Fibroblast of lung (primary cell): ENCODE measurements at places on chromosomes 16 and 17. TPM values are rescaled to one million over a fixed set of nuclear protein-coding genes. Genes with fewer than 3 reads are reported as not detected.

Gene SEZ6L2
- 1.8 and 2.6 TPM in 2 replicates for total RNA-seq

GRCh38 chr16:29910819-29911675 lies 10.8 kb downstream of the ASPHD1 start:
- DNase-seq = no peak

DNA sequence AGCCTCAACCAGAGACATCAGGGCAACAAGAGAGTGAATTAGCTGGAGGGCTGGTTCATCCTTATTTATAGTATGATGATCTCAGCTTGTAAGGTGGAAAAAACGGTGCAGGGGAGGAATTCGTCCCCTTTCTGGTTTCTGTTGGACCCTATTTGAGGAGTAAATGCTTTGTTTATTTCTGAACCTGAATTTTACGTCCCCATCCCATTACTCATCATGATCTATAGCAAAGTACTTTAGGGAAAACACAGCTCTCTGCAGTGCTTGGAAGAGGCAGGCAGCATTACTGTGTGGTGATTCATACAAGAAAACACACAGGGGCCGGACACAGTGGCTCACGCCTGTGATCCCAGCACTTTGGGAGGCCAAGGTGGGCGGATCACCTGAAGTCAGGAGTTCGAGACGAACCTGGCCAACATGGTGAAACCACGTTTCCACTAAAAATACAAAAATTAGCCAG lies 8.0 kb upstream of the VAT1L start:
- peak; percentile 99 for DNase-seq

GRCh38 chr16:84841787-84842300 lies 22.1 kb downstream of the CRISPLD2 start:
- no peak for DNase-seq

DNA sequence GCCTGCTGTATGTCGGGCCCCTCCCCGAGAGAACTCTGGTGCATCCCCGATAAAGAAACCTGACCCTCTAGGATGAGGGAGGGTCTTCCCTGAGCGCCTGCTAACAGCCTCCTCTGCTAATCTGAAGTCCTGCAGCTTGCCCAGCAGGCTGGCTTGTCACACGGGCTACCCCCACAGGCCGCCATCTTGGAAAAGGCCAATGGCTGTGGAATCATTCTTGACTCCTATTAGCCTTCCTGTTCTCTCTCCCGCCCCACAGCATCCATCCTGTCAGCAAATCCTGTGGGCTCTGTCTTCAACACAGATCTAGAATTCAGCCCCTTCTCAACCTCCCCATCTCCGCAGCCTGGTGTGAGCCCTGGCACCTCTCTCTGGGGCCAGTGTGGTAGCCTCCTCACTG lies 12.0 kb downstream of the IL4R start:
- DNase-seq = no peak

- DNase-seq = no peak
These were observed 24.0 kb downstream of the GGA3 start for GRCh38 chr17:75237100-75238014.

Gene RNF222
- total RNA-seq = not detected in 2 replicates

DNA sequence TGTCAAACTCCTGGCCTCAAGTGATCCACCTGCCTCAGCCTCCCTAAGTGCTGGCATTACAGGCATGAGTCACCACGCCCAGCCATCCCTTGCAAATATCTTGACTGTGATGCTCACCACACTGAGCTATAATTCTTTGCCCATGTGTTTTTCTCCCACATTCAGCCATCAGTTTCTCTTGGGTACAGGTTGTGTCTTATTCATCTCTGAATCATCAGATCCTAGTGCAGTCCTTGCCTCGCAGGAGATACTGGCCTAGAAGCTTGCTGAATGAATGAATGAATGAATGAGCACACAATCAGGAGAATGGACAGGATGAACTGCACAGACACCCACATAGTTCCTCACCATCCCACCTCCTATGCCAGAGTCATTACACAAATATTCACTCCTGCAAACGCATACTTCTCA lies 24.4 kb upstream of the ETV4 start:
- peak; percentile 85 for DNase-seq

DNA sequence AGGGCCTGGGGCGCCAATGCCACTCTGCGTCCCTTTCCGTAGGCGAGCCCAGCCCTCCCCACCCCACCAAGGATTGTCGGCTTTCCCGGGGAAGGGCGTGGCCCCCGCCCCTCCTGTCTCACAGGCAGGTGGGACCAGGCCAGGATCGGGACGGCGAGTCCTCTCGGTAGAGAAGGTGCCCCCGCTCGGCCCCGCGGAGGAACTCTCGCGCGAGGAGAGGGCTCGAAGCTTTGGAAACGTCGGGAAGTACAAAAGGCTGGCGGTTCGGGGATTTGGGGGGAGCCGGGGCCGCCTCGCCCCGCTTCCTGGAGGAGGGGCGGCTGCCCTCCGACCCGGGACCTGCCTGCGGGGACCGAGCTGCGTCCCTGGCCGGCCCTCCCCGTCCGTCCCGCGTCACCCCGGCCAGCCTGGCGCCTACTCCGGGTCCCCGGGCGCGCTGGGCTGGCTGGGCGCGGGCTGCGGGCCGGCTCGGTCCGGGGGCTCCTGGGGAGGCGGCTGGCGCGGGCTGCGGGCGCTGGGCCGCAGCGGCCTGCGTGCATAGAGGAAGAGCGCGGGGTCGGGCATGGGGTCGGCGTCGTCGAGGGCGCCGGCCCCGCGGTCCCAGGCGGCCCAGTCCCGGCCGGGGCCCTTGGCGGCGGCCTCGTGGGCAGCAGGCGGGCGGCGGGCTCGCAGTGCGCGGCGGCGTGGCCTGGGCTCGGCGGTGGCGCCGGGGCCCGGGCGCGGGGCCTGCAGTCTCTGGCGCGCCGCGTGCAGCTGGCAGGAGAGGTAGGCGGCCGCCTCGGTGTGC lies 12.6 kb upstream of the CLUH start:
- DNase-seq = no peak

GRCh38 chr17:79414793-79415211 lies 196.0 kb downstream of the RBFOX3 start:
- DNase-seq = no peak
